ENCODE measurements at places on chromosomes 3 and 15. TPM values are rescaled to one million over a fixed set of nuclear protein-coding genes. Genes with fewer than 3 reads are reported as not detected.

The FAM227B gene
- 16.6 TPM for total RNA-seq

The CRABP1 gene
- total RNA-seq: 13.6 TPM

The AMT gene
- total RNA-seq: 25.1 TPM

The CAMKV gene
- total RNA-seq: 0.18 TPM

The MYO5C gene
- 21.8 TPM for total RNA-seq

The SORD gene
- 20.5 TPM for total RNA-seq

The SLC51A gene
- total RNA-seq: 1.9 TPM

The SELENOT gene
- total RNA-seq: 92.4 TPM

The C3orf20 gene
- 0.18 TPM for total RNA-seq

The ERICH6 gene
- not detected for total RNA-seq

The FGF7 gene
- total RNA-seq: 18.9 TPM

The MESP2 gene
- total RNA-seq: 0.41 TPM

The ABCC5 gene
- total RNA-seq: 46.7 TPM

The DUOX1 gene
- 1.8 TPM for total RNA-seq

The MUC4 gene
- 0.47 TPM for total RNA-seq

The POLQ gene
- total RNA-seq: 3.8 TPM

The CCNB2 gene
- 15.1 TPM for total RNA-seq

The LINGO1 gene
- total RNA-seq: 8.5 TPM

The PEX5L gene
- total RNA-seq: 0.76 TPM

The AGBL1 gene
- total RNA-seq: 9.9 TPM

The ZNF860 gene
- 2.2 TPM for total RNA-seq

The FEZF2 gene
- total RNA-seq: not detected

The GPX1 gene
- 118 TPM for total RNA-seq

The CISH gene
- total RNA-seq: 36.6 TPM

The CACNA1D gene
- 47.9 TPM for total RNA-seq

Data from metanephros (tissue), 2 donors.